ENCODE measurements at places on chromosomes 3 and 15.

DNA sequence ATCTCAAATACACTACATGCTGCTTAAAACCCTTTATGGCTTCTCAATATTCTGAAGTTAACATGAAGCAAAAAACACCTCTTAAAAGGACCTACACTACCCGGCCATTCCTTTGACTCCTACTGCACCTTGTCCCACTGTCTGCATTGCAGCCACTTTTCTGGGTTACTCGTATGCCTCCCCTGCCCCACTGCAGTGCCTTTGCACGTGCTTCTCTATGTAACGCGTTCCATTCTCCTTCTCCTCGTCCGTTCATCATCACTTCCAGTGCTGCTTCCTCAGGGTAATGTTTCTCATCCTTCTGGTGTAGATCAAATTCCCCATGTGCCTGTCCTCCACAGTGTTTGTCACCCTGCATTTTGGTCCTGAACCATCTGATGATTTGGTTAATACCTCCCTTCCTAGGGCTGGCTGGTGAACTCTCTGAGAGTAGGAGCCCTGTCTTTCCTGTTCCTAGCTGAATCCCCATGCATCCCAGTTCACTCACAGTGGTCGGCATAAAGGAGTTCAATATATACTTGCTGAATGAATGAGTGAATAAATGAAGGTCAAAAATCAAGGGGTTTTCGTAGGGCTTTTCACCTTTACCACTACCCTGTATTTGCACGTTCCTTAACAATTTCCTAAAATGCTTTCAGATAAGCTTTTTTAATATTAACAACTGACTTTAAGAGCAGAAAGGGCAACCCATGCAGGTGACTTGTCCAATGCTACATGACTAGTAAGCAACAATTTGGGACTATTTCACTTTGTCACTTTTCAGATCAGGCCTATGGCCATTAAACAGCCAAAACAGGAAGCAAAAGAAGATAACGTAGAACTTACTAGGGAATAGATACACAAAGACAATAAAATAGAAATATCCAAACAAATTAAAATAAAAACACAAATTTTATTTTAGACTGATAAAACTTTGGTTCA is 2.4 kb upstream of the STT3B start:
- no peak for DNase-seq

GRCh38 chr3:124967964-124968363 is 33.4 kb upstream of the MUC13 start:
- no peak for DNase-seq

- no peak for DNase-seq
These were observed at the start of gene LTF for GRCh38 chr3:46464326-46465195. LTF (minus strand) TSS chr3:46464905; CDS start chr3:46464867, 38 bp downstream.

DNA sequence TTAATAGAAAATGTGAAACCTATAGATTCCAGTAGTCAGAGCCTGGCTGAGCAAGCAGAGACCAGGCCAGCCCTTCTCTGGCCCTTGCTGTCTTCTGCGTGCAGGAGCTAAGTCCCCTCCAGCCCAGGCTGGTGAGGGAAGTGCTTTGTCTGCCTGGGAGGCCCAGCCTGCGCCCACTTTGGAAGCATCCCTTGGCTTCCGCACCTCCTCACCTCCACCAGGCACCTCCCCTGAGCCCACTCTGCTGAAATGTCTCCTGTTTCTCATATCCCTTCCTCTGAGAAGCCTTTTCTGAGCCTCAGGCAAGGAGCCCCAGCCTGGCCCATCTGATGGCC is 45.3 kb downstream of the ALDH1L1 start:
- no peak for DNase-seq

- DNase-seq: no peak
These were observed 44.2 kb downstream of the ZNF589 start for GRCh38 chr3:48285132-48285531.

DNA sequence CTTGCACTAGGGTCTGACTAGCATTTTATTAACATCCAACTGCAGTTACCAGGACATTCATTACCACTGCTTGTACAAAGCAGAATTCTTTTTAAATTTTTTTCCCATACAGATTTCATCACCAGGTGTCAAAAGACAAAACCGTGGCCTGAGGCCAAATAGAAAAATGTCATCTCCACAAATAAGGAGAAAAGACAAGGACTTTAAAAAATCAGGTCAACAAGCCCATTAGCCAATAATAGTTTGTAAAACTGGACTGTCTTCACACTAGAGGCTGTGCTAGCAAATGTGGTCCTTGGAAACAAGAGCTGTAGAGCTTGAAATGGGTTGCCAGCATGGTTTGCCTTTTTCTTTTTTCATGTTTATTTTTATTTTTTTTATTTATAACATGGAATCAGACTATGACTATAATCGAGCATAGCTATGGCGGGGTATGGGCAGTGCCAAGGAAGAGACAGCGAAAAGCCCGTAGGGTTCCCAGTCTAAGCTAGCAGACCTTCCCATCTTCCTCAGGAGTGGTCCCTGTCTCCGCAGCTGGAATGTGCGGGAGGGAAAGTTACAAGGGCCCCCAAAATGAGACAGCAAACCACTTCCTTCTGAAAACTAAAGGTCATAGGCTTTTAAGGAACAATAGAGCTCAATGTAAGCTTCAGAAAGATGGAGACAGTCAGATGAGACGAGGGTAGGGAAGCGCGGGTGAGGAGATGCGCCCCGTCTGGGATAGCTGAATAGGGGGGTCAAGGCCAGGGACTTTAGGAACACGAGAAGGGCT is 1.5 kb downstream of the PTPN9 start:
- DNase-seq: no peak

DNA sequence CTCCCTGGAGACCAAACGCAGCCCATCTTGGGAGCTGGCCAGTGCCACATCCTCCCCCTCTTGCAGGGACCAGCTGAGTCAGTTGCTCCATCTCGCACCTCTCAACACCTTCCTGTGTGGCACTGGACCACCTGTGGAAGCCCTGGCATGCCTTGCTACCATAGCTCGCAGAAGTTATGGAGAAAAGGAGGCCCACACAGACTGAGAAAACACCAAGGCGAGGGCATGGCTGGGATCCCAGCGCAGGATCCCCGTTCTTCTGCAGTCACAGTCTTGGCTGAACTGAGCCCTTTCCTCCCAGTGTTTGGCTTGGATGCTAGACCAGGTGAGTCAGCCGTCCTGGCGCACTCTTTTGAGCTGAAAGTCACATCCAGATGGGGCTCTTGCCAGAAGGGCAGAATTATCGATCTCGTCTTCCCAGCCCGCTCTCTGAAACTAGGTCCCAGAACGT is 46.9 kb downstream of the CHRD start:
- DNase-seq: no peak

DNA sequence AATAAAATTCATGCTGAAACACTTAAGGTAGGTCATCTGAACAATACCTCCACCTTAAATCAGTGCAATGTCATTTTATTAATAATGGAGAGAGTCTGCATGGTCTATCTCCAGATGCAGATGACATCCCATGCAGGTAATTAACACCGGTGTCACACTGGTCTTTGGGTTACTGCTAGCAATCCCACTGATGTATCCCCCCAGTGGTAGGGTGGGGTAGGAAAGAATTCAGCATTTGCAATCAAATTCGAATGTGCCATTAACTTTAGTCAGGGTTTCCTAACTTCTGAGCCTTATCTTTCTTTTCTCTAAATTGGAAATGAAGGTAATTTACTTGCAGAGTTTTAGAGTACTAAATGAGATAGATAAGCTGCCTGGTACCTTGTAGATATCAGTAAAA is 44.4 kb downstream of the KIF15 start:
- no peak for DNase-seq

- no peak for DNase-seq
These were observed 144.1 kb upstream of the HES1 start for GRCh38 chr3:193991666-193992424.

DNA sequence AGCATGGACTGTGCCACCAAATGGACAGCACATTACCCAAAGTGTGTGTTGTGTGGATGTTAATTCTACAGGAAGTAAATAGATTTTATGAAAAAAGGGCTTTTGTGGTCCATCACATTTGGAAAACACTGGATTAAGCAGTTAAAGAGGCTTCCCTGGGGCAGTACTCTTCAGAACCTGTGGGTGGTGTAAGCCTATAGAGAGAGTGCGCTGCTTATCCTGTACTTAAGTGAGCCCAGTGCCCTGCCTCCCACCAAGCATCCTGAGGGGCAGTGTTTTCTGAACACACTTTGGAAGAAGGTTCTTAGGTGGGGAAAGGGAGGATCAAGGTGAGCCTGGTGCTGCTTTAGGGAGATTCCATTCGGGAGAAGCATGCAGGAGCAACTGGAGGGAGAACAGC is 10.9 kb downstream of the TTLL3 start:
- no peak for DNase-seq

DNA sequence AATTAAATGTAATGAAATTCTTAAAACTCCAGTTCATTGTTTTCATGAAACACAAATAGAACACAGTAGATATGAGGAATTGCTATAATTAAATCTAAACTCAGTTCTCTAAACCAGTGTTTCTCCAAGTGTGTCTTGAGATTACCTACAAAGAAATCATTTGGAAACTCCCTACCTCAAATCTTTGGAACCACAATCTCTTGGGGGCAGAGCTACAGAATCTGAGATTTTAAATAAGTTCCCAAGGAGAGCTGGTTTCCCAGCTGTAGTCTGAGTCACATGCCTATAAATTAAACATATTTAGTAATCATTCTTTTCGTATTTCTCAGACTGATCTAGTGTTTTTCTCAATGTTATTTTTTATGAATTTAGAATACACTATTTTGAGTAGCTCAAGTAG is 17.0 kb upstream of the ACTC1 start:
- DNase-seq: no peak

DNA sequence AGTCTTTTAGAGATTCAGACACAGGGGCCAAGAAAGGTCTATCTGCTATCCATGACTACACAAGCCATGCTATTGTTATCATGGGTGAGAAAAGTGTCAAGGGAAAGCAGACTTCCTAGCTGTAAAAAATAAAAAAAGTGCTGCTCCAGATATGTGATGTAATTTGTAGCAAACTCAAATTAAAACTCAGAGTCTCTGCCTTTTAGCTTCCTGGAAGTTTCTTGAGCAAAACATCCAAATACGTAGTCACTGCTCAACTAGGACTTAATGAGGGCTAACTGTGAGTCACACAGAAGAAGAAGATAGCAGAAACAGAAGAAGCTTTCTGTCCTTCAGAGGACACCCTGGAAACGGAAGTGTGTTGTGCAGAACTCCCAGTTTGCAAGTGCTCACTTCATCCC is 393.4 kb upstream of the NR2F2 start:
- DNase-seq: no peak

DNA sequence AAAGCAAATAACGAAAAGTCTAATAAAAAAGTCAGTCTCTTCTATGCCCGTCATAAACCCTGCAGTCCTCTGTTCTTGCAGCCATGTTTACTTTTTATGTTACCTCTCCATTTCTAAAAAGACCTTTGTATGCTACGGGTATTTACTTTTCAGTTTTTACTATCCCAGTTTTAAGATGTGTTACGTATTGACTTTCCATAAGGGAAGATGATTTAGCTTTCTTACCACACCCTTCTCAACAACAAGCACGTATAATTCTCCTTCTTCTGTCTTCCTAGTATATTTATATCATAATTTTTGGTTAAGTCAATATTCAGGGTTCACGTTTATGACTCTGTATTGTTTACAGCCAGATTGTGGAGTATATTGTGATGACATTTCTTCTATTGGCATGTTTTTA is 10.8 kb downstream of the TRNT1 start:
- DNase-seq: no peak

- DNase-seq: no peak
These were observed 53.0 kb downstream of the PLSCR2 start for GRCh38 chr3:146416366-146416765.

- DNase-seq: peak; percentile 21
These were observed 543 bp downstream of the MEF2A start for GRCh38 chr15:99566157-99566897.

GRCh38 chr3:14599488-14599887 is 52.1 kb upstream of the CCDC174 start:
- no peak for DNase-seq

GRCh38 chr3:149579838-149580542 is 77.8 kb downstream of the WWTR1 start:
- no peak for DNase-seq

DNA sequence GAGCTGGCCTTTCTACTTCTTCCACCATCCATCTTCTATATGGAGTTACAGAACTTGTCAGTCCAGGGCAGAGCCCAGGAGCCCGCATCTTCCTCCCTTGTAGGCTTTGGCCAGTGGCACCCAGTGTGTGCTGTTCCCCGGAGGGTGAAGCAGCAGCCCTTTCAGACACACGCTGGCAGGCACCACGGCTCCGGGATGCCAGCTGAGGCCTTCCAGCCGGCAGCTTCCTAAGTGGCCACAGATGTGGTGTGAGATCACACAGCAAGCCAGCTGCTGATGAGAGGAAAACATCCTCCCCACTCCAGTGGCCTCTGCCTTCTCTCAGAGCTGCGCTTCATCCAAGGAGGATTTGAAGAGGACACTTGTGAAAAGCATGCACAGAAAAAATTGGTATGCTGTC is 24.1 kb downstream of the CRABP1 start:
- DNase-seq: no peak

DNA sequence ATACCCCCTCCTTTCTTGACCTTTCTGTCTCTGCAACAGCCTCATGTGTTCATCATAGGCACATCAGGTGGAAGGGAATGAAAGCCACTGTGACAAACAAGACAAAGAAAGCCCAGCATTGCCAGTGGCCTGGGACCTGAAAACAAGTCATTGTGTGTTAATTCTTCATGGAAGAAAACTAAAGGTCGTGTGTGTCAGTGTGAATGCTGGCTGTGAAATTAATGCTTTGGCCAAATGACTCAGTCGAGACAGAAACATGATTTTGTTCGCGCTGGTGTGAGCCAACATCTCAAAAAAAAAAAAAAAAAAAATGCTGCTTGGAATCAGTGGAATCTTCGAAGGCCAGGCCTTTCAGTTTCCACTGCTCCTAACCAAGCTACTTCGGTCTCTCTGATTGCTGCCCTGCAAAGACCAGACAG is 386.5 kb upstream of the PROK2 start:
- DNase-seq: no peak

GRCh38 chr15:57122080-57122840 is 203.8 kb downstream of the TCF12 start:
- no peak for DNase-seq

DNA sequence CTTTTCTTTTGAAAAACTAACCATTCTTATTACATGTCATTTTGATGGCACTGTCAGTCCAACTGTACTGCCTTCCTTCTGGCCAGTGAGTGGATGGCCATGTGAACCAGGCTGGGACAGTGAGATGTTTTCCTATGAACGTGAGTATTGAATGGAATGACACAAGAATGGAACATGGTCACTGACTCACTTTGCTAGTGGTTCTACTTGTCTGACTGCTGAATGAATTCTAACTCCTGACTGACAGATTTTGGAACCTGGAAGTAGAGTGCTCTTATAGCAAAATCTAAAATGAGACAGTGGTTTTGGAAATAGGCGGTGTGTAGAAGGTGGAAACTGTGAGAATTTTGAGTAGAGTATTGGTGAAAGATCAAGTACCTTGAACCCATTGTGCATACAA is 606.9 kb upstream of the KCNMB2 start:
- no peak for DNase-seq

DNA sequence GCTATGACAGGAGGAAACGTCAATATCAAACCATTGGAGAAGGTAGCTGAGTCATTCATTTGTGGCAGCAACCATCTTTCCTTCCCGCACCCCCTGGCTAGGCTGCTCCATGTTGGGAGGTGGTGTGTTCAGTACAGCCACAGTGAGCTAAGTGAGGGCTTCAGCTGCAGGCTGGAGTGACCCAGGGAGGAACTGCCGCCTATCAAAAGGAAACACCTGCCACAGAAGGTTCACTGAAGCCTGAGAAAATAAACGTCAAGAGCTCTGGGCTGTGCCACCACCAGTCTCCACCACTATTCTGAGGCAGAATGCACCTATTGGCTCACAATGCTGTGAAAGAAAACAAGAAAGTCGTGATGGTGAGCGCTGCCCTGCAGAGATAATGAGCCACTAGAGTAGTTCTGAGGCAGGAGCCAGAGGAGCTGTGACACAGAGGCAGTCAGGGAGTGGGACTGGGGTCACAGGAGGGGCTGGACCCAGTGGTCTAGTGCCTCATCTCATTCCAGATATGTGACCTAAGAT is 34.8 kb upstream of the CD47 start:
- peak; percentile 69 for DNase-seq
